ENCODE measurements at places on chromosomes 1 and 21.

GRCh38 chr1:115802416-115802815 lies 33.9 kb upstream of the CASQ2 start:
- DNase-seq, result no peak

- DNase-seq, result no peak
Measured at GRCh38 chr1:221874285-221875003, 132.6 kb upstream of the DUSP10 start.

GRCh38 chr1:234478152-234478480 lies 863 bp downstream of the TARBP1 start:
- DNase-seq, result peak; percentile 75

DNA sequence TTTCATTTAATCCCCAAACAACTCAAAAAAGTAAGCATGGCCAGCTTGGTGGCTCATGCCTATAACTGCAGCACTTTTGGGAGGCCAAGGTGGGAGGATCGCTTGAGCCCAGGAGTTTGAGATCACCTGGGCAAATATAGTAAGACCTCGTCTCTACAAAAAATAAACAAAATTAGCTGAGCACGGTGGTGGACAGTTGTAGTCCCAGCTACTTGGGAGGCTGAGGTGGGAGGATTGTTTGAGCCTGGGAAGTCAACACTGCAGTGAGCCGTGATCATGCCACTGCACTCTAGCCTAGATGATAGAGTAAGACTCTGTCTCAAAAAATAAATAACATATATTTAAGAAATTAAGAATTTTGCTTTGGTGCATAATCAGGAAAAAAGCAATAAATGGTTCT lies 6.1 kb upstream of the AKR1A1 start:
- no peak for DNase-seq

- no peak for DNase-seq
Measured at GRCh38 chr1:194723067-194723466, 1536.7 kb upstream of the B3GALT2 start.

GRCh38 chr1:94795434-94795833 lies 24.7 kb upstream of the SLC44A3 start:
- no peak for DNase-seq

GRCh38 chr1:43582162-43582566 lies 51.5 kb downstream of the PTPRF start:
- no peak for DNase-seq

DNA sequence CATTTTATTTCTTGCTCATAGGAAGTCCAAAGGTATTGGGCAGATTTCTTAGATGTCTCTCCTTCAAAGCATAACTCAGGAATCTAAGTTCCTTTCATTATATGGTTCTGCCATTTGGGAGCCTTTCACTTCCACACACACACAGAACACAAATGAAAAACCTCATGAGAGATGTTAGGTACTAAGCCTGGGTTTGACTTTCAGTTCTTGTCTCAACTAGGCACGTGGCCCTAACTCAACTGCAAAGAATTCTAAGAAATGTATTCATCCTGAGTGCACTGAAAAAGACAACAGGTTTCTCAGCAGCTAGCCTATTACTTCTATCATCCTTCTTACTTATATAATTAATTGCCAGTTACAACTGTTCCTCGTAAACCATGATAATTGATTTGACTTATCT lies 190.0 kb upstream of the SAMSN1 start:
- DNase-seq, result no peak

GRCh38 chr21:20377250-20377649 lies 621.0 kb upstream of the NCAM2 start:
- no peak for DNase-seq

DNA sequence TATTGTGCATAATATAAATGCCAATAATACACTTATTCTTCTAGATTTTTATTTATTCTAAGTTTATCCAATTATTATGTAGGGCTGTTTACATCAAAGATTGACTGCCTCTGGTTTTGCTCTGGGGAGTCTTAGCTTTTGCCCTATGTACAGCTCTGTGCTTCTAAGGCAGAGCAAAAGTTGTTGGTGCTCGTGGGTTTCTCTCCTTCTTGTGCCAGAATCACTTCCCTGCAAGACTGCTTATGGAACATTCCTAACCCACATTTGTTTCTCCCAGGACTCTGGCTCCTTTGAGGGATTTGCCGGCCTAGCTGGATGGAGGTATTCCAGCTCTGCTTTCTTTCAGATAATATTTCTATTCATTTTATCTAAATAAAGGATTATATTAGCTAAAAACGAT lies 849.1 kb downstream of the USP25 start:
- no peak for DNase-seq

DNA sequence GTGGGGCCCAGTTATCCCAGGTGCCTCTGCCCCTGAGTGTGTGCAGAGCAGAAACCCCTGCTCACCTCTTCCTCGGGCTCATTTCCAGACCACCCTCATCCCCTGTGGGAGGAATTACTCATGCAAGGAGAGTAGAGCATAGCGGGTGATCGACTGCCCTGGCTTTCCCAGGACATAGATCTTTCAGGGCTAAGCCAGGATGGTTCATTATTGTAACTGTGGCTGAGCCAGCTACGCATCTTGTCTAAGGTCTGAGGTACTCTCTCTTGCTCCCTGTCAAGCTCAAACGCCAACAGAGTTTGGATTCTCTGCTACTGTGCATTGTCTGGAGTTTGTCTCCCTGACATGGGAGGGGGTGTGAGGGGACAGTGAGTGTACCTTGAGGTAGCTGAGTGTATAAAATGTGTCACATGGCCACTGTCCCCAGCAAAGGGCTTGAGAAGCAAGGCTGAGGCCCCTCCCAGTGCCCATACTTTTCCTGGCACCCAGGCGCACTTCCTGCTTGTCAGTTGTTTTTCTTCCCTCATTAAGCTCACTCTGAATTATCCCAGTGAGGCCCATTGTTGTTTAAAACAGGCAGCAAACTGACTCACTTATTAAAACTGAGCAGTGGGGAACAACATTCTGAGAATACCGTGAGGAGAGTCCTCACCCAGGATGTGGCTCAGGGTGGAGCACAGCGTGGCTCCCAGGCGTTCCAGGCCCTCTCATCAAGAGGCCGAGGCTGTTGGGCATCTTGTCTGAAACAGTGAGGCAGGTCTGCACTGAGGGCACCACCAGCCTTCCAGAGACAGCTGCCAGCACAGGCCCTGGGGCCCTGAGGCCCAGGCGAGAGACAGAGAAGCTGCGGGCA lies 92.9 kb downstream of the LAMC2 start:
- no peak for DNase-seq

DNA sequence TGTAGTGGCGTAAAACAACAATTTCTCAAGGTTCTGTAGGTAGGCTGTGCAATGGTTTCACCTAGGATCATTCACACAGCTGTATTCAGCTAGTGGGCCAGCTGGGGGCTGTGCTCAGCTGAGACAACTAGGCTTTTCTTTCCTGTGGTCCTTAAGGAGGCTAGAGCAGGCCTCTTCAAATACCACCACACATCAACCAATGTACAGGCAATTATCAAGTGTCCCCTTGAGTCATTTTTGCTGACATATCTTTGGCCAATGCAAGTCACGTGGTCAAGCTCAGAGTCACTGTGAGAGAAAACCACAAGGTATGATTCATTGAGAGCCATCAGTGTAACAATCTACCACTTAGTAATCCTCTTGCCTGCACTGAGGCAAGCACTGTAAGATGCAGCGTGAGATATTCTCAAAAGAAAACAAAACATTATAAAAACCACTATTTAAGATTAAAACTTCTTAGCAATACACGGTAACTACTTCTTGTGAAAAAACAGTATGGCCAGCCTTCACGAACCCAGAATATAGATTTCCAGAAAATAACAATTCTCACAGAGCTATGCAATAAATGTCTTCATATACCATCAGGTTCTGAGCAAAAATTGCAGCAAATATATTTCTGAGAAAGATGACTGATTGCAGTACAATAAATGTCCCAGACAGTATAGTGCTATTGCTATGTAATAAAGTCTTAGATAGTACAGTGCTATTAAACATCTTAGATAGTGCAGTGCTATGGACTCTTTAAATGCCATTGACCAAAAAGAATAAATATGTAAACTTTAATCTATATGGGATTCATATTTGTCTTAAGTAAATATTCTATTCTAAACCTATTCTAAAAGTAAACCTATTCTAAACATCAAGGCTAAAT lies 55.3 kb downstream of the NME7 start:
- DNase-seq, result peak; percentile 46

DNA sequence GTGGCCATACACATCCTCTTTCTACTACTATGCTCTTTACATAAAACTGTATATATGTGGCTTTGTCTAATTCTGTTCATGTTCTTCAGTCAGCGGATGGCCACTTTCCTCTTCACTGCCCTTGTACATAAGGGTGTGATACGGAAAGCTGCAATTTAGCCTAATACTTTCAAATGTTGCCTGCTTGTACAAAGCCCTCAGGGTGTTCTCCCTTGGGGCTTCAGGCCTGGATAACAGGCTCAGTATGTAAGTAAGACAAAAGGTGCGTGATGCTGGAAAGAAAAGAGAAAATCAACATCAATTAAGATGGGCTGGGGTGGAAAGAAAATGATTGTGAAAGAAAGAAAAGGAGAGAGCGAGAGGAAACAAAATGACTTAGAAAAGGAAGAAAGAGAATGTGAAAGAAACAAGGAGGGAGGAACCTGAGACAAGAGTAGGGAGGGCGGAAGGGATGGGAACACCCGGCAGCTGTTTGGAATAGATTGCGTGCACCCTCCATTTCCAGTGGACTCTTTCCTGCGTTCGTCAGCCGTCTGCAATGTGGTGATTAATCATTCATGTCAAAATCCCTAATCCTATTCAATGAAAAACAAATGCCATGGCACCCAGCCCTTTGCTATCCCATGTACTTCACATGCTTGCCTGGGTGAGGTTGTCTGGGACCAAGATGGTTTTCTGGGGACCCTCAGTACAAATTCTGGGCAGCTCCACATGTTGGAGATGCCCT lies 553.6 kb downstream of the NUF2 start:
- no peak for DNase-seq

- DNase-seq, result no peak
Measured at GRCh38 chr1:212060632-212061472, 25.3 kb downstream of the DTL start.

GRCh38 chr1:59511476-59512465 lies 214.9 kb downstream of the FGGY start:
- no peak for DNase-seq

GRCh38 chr1:115240297-115240696 lies 97.8 kb downstream of the NGF start:
- no peak for DNase-seq

GRCh38 chr1:184267747-184268146 lies 119.1 kb upstream of the C1orf21 start:
- no peak for DNase-seq

GRCh38 chr1:223504741-223505140 lies 111.5 kb downstream of the CCDC185 start:
- no peak for DNase-seq

DNA sequence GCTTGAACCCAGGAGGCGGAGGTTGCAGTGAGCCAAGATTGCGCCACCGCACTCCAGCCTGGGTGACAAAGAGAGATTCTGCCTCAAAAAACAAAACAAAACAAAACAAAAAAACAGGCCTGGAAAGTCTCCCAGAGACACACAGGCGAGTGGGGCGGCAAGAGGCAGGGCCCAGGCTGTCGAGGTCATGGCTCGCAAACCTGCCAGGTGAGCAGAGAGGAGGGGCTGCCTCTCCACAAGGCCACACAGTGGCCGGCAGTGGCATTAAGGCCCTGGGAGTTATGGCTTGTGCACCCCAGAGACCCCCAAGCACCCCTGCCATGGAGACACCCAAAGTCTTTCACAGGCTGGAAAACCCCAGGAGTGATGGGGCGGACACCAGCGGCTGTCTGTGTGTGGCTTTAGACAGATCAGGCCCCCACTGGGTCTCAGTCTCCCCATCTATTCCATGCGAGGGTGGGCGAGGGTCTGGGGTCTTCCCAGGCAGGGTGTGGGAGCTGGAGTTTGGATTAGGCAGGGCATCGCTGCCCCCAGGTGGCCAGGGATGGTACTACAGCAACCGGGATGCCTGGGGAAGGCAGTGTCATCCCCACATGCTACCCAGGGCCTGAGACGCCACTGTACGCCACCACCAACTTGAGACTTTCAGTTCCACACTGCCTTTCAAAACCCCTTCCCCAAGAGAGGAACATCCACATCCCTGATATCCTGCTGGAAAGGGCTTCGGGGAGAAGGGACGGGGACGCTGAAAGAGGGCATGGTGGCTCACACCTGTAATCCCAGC lies 7.3 kb upstream of the CTRC start:
- peak; percentile 78 for DNase-seq

DNA sequence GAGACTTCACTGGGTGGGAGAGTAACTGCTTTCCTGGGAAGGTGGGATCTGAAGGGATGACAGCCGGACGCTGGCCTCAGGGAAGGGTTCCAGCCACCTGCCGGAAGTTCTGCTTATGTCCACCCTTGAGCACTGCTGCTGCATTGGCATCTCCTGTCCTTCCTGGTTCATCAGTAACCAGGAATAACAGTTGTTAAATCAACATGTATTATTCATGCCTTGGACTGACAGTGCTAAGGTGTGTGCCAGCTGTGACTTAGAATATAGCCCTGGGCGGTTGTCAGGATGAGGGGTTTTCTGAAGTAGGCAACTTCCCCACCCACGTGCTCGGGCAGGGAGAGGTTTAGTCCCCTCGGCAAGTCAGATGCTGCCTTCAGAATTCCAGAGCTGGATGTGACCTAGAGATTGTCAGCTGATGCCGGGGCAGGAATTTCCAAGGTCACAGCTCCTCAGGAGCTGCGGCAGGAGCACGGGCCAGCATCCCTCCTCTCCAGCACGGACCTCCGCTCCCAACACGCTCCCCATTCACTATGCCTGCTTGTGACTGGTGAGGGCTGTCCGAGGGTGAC lies 17.9 kb downstream of the CLDN14 start:
- no peak for DNase-seq

GRCh38 chr1:226723657-226724532 lies 15.2 kb downstream of the ITPKB start:
- no peak for DNase-seq

Measured in CD4-positive, alpha-beta T cell treated with Interleukin-10 for 1 hour (primary cell).